Mucosa of descending colon (tissue), 3 donors: ENCODE measurements at places on chromosomes 16 and 17.
A peak's percentile ranks its signal among the peaks of the same experiment; 100 is the strongest.

DNA sequence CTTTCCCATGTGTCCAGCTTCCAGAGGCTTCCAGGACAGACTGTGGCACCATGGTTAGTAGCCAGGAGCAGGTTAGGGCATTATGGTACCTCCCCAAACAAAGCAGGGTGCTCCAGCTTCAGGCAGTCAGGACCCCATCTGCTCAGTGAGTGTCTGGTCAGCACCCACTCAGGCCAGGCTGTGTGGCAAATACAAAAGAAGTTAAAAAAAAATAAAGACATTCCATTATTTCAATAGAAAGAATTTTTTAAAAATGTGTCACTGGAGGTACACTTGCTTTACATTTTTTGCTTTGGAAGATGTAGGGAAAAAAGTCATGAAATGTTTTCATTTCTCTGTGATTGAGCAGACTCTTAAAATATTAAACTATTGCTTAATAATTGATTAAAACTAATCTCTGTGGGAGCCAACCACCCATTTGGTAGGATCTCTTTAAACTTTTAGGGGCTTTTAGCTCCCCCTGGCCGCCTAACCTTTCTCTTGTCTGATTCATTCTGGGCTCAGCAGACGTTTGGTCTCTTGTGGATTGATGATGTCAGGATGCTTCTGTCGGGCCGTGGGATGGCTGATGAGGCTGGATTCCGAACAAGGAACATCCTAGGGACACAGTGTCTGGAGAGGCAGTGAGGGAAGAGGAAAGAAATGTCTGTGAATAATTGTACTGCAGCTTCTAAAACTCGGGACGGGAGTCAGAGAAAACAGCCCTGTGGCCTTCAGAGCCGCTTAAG, 28.4 kb upstream of the NPTX1 start:
- no peak for DNase-seq

DNA sequence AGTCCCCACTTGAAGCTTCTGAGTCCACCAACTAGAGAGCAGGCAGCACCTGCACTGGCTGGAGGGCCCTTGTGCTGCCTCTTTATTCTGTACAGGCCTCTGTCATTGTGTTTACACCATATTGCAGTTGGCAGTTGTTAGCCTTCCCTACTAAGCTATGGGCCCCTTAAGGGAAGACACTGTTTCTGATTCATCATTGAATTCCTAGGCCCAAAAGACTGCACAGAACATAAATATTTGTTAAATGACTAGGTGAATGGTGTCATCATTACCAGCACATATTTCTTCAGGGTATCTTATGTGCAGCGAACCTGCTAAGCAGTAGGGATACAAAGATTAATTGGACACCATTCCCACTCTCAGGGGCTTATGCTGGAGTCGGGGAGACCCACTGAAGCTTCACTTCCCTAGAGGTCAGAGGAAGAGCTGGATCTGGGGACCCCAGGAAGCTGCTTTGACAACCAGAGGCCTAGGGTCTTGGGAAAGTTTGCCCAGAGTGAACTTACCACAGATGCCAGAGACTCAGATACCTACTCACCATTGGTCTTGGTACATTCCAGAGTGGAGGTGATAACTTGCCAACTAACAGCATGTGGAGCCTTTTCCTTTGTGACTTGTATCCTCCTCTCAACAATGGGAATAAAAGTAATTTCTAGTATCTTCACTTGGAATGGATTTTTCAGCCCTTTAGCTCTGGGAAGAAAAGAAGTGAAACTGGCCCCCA, 28.7 kb upstream of the DDX52 start:
- no peak for DNase-seq

- DNase-seq = no peak
Observed at GRCh38 chr16:23365602-23366240, 63.6 kb downstream of the SCNN1B start.

DNA sequence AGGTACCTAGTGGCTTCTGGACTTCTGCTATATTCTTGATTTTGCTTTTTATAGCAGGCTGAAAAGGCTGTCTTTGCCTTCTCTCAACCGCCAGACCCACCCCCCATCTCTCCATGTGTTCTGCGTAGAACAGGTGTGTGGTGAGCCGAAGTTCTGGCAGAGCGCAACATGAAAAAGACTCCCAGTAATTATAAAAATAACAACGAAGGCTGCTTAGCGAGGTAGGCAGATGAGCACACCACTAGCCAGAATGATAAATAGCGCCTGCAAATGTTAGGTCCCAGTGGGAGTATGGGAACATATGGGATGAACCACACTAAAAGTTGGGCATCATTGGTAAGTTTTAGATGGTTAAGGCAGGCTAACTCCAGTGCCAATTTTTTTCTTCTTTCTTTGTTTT, 14.0 kb upstream of the RBFOX1 start:
- no peak for DNase-seq

DNA sequence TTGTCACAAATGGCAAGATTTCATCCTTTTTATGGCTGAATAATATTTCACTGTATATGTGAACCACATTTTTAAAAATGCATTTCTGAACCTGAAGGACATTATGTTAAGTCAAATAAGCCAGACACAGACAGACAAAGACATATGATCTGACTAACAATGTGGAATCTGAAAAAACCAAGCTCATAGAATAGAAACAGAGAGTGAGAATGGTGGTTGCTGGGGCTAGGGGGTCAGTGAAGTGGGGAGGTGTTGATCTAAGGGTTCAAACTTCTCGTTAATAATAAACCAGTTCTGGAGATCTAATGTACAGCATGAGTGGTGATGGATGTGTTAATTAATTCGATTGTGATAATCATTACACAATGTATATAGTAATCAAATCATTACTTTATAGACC, 475.1 kb downstream of the WWOX start:
- no peak for DNase-seq

- DNase-seq = no peak
Observed at GRCh38 chr16:62752854-62753253, 716.6 kb upstream of the CDH8 start.

DNA sequence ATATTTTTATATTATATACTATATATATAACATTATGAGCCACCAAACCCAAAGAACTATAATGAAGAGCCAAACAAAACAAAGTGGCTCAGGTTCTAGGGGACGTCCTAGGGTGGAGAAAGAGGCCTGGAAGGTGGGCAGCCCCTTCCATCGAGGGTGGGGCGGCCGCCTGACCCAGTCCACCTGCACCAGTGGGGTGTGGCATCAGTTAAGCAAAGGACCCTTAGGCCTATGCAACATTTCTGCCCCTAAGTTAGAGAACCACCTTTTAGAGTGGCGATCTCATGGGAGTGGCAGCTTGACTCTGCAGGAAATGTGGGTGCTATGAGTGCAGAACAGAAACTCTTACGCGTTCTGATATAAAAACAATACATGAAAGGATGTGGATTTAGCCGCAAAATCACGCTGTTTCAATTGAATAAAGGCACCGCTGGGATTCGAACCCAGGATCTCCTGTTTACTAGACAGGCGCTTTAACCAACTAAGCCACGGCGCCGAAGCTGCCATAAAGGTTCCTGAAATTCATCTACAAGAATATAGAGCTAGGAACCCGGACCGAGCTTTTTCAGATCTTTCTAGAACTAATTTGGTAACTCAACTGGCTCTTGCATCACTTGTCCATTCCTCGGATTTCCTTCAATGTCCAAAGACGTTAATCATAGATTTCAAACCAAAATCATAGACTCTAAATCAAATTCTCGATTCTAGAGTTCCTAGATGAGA, 15.6 kb upstream of the AURKB start:
- peak; percentile 74 for DNase-seq

GRCh38 chr17:13067629-13068303, 49.9 kb upstream of the ELAC2 start:
- DNase-seq = no peak

GRCh38 chr17:79005063-79005861, 4.3 kb downstream of the CANT1 start:
- DNase-seq = peak; percentile 91

DNA sequence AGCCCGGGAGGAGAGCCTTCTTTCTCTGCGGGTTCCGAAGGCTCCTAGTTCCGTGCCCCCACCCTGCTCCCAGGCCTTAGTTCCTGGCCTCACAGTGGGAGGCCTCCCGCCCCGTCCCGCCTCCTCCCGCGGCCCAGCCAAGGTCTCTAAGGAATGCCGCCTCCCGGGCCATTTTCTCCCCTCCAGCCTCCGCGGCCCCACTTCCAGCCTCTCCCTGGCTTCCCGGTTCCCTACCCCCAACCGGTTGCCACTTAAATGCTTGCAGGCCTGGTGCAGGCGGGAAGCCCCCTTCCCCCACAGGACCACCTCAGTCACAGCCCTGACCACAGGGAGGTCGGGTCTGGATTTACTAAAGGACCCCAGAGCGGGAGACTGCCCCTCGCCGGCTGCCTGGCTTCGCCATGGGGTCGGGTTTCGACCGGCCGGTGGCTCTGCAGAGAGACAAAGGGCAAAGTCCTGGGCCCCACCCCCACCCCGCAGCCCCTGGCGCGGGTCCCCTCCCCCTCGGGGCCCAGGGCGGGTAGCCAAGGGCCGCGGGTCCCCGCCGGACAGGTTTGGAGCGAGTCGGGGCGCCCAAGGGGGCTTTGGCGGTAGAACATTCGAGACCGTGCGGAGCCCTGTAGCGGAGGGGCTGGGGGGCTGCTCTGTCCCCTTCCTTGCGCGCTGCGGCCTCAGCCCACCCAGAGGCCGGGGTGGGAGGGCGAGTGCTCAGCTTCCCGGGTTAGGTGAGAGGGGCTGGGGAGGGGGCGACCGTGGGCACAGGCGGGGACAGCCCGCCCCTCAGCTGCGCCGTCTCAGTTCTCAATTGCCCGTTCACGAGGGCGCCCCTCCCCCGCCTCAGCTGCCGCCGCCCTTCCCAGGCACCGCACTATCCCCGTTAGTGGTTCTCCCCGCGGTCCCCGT, 16.4 kb downstream of the IGF2BP1 start:
- DNase-seq = no peak
